AG08395 (cell line): ENCODE measurements at places on chromosomes 4 and X.

DNA sequence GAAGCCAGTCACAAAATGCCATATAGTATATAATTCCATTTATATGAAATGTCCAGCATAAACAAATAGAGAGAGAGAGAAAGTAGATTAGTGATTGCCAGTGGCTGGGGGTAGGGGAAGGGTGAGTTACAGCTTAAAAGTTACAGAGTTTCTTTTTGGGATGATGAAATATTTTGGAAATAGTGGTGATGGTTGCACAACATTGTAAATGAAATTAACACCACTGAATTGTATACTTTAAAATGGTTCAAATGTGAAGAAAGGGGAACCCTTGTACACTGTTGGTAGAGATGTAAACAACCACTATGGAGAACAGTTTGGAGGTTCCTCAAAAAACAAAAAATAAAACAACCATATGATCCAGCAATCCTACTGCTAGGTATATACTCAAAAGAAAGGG, 131.2 kb upstream of the GPC4 start:
- no peak for DNase-seq

GRCh38 chr4:81740487-81740886, 268.8 kb upstream of the RASGEF1B start:
- no peak for DNase-seq

GRCh38 chr4:6281436-6282313, 12.0 kb downstream of the WFS1 start:
- DNase-seq = no peak

GRCh38 chr4:156634612-156635011, 337.0 kb downstream of the PDGFC start:
- no peak for DNase-seq
